Activated naive CD8-positive, alpha-beta T cell treated with anti-CD3 and anti-CD28 coated beads for 36 hours (primary cell): ENCODE measurements at places on chromosomes 11 and 22.

GRCh38 chr11:74646954-74647353 lies 54.6 kb downstream of the POLD3 start:
- DNase-seq = no peak

GRCh38 chr11:34480314-34480713 lies 33.3 kb downstream of the ELF5 start:
- no peak for DNase-seq

DNA sequence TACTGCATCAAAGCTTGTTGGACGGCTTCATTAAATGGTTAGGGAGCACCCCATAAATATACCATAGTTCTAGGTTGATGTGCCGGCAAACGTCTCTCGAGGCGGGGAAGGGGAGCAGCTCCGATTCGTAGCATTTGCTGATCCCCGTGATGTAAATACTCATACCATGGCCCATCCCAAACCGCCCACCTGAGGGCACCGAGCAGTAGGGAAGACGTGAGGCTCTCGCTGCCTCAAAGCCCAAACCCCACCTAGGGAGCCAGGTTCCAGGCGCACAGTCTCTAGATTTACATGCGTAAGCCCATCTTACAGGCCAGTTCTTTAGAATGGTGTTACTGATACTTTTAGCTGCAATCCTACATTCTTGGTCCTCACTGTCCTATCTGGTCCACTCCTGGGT lies 124.0 kb downstream of the FEZ1 start:
- no peak for DNase-seq

DNA sequence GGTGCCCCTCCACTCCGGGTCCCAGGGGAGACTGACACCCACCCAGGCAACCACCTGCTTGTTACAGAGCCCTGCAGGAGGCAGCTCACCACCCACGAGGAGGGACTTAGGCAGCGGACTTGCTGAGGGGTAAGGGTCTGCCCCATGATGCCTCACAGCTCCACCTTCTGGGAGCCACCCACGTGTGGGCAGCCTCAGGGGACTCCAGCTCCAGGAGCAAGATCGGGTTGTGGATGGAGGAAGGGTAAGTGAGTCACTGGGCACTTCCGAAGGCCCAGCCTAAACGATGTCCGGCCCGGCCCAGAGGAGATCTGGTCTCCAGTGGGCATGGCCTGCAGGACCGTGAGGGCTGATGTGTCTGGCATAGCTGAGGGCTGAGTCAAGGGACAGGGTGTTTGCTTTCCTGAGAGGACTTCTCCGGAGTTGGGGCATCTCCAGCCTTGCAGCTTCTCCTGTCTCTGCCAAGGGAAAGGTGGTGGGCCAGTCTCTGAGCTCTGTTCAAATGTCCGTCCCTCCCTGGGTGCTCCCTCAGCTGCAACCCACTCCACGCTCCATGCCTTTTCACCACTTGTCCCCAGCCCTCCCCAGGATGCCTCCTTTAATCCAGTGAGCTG lies 32.3 kb upstream of the P2RY2 start:
- DNase-seq = no peak

- no peak for DNase-seq
These were observed 50.4 kb upstream of the C11orf87 start for GRCh38 chr11:109371444-109372176.

DNA sequence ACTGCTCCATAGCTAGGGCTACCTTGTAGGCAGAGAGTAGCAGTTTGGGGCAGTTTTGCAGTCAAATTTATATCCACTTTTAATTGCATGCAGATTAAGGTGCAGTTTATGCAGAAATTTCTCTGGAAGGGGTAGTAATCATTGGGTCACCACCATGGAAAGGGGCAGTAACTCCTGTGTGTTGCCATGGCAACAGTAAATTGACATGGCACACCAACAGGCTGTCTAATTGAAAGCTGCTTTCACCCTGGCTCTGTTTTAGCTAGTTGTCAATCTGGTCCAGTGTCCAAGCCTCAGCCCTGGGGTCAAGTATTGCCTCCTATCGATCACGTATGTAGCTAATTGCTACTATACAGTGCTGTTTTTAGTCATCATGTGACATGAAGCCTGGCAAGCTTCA lies 786.1 kb upstream of the CNTN5 start:
- no peak for DNase-seq

- DNase-seq = no peak
These were observed 30.1 kb upstream of the PARVB start for GRCh38 chr22:43994006-43994405.

DNA sequence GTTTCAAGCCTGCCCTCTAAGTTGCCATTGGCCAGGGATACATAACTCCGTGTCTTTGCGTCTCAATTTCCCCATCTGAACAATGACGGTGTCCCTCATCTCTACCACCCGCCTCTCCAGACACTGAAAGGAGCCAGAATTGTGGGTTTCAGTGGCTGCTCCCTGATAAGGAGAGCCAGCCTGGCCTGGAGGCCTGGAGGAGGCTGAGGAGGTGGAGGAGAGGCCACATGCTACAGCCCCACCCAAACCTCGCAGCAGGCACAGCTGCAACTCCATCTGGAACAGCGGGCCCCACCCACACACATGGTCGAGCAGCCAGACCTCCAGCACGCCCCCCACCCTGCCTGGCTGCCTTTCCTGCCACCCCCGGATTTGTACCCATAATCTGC lies 34.4 kb upstream of the CD82 start:
- no peak for DNase-seq

DNA sequence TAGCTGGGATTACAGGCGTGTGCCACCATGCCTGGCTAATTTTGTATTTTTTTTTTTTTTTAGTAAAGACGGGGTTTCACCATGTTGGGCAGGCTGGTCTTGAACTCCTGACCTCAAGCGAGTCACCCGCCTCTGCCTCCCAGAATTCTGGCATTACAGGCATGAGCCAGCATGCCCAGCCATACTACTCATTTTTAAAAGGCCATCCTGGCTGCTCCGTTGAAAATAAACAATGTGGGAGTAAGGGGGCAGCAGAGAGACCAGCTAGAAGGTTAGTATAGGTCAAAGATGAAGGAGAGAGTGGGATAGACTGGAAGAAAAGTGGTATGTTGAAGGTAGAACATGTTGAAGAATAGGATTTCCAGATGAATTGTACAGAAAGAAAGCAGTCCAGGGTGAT lies 17.6 kb upstream of the LIN7C start:
- DNase-seq = no peak

DNA sequence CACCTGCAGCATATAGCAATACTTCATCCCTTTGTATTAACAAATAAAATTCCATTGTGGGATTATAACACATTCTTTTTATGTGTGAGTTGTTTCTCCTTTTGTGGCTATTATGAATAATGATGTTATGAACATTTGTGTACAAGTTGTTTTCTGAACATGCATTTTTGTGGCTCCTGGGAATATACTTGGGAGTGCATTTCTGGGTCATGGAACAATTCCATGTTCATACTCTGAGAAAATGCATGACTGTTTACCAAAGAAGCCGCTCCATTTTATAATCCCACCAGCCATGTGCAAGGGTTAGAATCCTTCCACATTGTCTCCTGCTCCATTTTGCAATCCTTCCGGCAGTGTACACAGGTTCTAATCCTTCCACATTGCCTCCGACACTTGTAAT lies 713.8 kb downstream of the TBC1D22A start:
- DNase-seq = no peak

GRCh38 chr11:85182441-85183387 lies 444.4 kb downstream of the DLG2 start:
- no peak for DNase-seq

GRCh38 chr11:14499560-14500180 lies at the start of gene COPB1:
Gene COPB1, minus strand, starts transcription at chr11:14499811. Its CDS starts 883 bp downstream, at chr11:14498928.
- DNase-seq = peak; percentile 91

DNA sequence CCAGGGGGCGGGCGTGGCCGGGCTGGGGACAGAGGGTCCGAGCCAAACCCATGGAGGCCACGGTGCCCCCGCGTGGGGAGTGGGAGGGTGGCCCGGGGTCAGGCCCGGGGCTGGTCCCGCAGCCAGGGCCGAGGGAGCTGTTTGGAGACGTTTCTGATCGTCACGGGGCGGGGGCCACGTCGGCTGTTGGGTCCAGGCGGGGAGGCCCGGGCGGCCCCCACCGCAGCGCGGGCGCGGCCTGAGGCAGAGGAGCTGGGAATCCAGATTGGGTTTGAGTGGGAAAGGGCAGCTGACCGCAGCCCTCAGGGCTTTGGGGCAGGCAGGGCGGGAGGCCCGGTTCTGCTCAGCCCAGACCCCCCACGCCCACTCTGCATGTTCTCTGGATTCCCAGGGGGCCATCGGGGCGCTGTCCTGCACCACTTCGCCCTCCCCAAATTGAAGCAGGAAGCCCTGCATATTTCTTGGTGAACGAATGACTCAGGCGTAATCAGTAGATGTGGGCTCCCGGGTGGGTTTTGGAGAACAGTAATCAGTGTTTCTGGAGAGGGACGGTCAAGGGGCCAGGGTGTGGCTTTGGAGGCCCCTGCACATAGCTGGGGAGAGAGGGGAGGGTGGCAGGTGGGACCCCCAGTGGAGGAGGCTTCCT lies 583 bp downstream of the MRPL23 start:
- no peak for DNase-seq

DNA sequence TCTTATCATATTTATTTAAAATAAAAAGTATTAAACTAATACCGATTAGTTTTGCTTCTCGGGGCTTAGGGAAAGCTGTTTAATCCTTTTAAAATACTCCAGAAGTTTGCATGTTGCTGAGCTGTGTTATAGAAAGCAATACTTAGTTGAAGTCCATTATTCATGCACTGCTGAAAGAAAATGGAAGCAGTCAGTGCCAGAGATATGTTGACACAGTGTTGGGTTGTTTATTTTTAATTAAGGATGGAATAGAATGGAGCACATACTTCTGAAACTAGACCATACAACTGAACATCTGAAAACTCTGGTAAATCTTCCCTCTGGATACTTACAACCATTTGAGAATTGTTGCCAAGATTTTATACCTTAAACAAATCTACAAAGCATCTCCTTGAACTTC lies 282.7 kb upstream of the CCDC179 start:
- DNase-seq = no peak

- no peak for DNase-seq
These were observed 34.7 kb downstream of the GALNT18 start for GRCh38 chr11:11587122-11587521.

DNA sequence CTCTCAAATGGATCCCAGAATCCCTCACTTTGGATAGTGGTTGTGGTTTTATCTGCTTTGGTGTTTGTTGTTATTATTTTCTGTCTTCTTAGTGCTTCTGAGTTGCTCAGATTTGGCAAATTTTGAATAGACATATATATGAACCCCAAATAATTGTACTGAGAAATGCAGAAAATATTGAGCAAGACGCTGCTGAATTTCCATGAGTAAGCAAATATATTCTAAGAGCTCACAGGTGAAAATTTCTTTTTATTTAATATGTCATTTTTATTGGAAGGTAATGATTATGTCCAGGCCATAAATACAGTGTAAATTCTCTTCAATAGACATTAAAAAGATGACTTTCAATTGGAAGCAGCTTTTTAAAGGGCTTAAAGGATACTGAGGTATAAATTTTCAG lies 152.1 kb downstream of the FAT3 start:
- DNase-seq = no peak

- no peak for DNase-seq
These were observed 6.7 kb upstream of the OR5I1 start for GRCh38 chr11:55942785-55943392.

GRCh38 chr11:110710628-110711381 lies 1.4 kb downstream of the ARHGAP20 start:
- DNase-seq = no peak

GRCh38 chr11:86802601-86803051 lies 2.3 kb downstream of the PRSS23 start:
- DNase-seq = peak; percentile 15

GRCh38 chr22:45997077-45997776 lies 20.3 kb upstream of the WNT7B start:
- no peak for DNase-seq

- DNase-seq = no peak
These were observed 378.2 kb downstream of the OPCML start for GRCh38 chr11:133154076-133154475.

GRCh38 chr11:61028135-61028729 lies 56.8 kb downstream of the CD6 start:
- peak; percentile 81 for DNase-seq

DNA sequence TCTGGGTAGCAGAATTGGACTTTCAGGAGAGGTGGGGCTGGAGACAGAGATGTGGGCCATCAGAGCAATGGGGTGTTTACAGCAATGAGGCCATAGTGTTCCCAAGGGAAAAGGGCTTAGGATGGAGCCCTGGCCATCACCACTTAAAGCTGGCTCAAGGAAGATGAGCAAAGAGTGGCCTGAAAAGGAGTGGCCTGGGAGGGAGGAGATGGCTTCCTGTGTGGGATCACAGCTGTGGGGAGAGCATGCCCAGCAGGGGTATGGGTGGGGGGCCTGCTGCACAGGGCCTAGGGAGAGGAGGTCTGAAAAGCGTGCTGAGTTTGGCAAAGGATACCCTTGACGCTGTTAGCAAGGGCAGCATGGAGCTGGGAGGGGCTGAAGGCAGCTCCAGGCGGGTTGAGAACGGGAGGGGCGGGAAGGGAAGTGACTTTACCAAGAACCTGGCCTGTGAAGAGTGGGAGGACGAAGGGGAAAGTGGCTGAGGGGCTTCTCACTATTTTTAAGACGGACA lies 13.9 kb downstream of the LRRC32 start:
- DNase-seq = no peak

DNA sequence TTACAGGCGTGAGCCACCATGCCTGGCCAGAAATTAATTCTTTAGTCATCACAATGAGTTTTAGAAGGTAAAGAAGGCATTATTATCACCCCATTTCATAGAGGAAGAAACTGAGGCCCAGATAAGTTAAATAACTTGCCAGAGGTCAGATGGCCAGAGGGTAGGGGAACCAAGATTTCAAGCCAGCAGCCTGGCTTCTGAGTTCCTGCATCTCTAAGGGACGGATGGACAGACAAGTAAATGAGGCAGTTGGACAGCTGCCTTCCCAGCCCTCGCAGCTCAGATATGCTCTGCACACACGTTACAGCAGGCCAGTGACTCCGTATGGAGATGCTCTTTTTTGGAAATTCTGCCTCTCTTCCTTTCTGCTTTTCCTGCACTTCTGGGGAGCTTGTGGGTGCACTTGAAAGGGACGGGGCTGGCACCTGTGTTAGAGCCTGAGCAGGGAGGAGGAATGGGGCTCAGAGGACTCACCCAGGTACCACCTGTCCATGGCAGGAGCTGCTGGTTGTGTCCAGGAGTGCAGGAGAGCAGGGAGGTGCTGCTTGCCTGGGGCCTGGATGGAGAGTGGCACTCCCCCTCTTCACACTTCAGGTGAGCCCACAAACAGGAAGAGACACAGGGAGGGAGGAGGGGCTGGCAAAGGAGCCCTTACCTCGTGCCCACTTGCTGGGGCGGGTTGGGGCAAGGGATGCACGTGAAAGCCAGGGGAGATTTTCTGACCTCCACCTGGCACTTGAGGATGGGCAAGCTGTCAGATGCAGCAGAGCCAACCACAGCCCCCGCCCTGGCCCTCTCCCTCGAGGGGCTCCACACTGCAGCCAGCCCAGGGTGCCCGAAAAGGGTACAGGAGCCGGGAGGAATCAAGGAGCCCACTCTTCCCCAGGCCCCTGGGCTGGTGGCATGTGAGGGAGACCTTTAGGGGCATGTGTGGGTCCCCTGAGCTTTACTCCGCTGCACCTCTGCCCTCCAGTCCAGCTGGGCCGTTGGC lies 3.3 kb upstream of the FXYD2 start:
- no peak for DNase-seq

- peak; percentile 59 for DNase-seq
These were observed 7.0 kb downstream of the SEPTIN3 start for GRCh38 chr22:41976070-41976901.

- DNase-seq = no peak
These were observed 117.6 kb downstream of the ZNF280B start for GRCh38 chr22:22390989-22391388.
